ENCODE measurements at places on chromosomes 1 and 21.
A peak's percentile ranks its signal among the peaks of the same experiment; 100 is the strongest.

DNA sequence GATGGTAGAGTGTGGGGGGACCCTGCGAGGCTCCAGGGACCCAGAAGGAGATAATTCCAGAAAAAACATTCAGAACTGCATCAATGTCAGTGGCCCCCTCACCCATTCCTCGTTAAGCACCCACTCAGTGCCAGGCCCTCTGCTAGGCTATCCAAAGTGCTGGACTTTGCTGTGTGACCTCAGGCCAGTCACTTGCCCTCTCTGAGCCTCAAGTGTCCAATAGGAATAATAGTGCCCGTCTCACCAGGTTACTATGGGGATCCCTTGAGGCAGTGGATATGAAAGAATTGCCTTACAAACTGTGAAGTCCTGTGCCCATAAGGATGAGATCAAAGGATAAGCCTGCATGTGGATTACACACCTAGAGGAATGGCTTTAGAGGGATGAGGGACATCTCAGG, 83.4 kb downstream of the IGSF21 start:
- DNase-seq: no peak

DNA sequence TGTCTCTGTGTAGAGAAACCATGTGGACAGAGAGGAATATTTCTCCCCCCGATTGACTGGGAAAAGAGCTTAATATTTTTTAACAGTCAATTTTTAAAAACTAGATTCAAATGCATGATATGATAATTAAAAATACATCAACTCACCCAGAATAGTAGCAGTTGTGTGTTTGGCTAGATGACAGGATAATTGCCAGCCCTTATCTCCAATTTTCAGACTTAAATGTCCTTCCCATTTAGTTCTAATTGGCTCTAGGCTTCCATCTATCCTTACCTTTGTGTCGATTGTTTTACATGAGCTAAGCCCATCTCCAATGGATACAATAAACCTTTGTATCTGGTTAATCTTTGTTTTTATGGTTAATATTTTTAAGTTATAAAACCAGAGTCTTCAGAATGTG, 23.9 kb upstream of the KIAA0040 start:
- no peak for DNase-seq

DNA sequence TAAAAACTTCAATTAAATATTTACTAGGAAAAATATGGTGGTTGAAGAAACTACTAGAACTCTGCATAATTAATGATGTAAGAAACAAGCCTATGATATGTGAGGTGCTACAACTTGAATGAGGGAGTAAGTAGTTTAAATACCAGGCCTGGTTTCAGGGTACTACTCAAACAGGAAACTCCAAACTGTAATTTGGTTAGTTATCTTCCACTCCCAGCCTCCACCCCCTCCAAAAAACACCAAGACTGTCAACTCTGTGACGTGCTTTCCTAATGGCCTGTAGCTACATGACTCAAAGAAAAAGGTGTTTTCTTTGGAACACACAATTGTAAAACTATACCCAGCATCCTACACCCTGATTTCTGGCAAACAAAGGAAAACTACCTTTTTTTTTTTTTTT, 55.9 kb upstream of the RCC1 start:
- DNase-seq: no peak

- DNase-seq: no peak
Measured at GRCh38 chr1:45569571-45569961, 14.3 kb upstream of the NASP start.

GRCh38 chr1:15088281-15088971, 65.1 kb upstream of the TMEM51 start:
- no peak for DNase-seq

DNA sequence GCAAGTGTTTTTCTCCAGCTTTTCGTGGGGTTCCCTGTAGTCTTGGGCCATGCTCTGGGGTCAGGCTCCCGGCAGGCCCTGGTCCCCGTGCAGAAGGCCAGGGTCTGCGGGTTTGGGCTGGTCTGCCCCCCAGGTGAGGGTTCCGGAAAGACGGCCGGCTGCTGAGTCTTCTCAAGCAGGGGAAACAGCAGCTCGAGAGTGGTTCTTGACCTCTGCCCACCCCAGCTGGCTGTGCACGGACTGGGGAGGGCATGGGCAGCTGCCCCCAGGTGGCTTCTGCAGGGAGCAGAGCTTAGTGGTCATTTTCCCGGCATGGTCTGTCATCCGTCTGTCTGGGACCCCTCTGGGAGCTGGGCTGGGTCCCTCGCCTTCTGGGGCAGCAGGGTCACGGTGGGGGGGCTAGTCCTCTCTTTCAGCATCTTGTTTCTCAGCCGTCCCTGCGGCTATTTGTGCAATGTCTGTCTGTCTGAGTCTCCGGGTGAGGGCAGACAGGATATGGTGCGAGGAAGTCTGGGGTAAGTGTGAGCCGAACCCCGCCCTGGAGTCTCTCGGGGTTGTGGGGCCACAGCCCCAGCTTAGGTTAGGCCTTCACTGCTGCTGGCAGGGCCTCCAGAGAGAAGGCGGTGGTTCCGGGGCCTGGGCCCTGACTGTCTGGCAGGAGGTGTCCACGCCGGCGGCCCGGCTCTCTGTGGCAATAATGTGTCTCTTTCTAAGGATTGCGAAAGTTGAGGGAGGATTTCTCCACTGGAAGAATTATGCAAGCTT, 6.1 kb downstream of the SKI start:
- DNase-seq: peak; percentile 72

DNA sequence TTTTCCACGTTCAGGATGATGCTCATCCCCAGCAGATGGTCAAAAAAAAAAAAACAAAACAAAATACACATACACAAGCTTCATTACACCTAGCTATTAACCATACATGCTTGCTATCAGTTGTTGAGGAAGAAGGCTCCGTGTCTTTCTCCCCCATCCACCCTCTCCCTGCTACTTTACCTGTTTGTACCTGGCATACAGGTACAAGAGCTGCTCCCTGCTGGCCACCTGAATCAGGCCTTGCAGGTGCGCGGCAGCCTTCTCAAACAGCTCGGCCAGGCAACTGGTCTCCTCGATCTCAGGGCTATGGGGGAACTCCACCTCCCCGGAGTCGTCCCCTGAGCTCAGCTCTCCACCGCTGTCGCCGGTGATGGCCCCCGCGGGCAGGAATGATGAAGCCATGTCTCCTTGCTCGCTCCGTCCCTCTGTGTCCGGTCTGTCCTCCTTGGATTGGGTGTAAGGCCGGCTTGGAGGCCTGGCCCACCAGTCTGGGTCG, 464 bp downstream of the ACBD6 start:
- DNase-seq: peak; percentile 18

- no peak for DNase-seq
Measured at GRCh38 chr1:162635418-162635817, 3.2 kb downstream of the DDR2 start.

- no peak for DNase-seq
Measured at GRCh38 chr1:28582248-28582615, 9.8 kb upstream of the RAB42 start.

GRCh38 chr1:202164271-202165037, 4.1 kb upstream of the PTPN7 start:
- peak; percentile 59 for DNase-seq

DNA sequence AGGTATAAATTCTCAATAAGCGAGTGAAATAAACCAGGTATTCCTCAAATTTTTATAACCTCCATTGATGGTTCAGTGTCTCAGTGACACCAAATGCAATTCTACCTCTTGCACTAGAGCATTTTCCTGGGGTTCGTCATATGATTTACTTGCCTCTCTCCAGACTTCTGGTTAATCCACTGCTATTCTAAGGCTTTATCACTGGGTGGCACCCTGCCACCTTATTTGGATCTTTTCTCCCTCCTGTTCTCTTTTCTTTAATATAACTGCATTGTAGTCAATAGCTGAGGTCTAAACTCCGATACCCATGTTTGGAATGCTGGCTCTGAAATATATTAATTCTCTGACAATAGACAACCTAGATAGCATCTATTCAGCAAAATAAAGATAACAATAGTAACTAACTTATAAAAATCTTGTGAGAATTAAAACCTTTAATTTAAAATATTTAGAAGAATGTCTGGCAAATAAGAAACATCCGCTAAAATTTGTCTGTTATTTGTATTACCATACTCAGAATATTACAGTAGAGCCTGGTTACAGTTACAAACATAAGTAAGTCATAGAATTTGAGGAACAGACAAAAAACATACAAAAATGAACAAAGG, 436.4 kb downstream of the PLA2G4A start:
- no peak for DNase-seq

GRCh38 chr1:41534181-41535076, 49.9 kb upstream of the EDN2 start:
- no peak for DNase-seq

DNA sequence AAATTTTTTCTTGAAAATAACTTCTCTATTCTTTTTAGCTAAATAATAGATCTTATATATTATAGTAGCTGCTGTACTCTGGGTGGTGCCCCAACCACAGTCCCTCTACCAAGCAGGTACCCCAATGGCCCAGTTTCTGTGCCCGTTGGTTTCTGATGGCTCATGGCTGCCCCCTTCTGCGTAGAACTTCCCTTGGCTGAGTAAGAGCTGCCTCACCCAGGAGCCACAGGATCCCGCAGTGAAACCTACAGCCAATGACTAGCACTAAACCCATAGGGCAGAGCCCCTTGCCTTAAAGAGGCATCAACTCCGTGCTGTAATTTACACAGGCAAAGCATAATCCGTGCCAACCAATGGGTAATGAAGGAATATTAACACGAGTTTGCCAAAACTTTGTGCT, 247.5 kb downstream of the USH2A start:
- DNase-seq: no peak

GRCh38 chr1:107698161-107698560, 266.8 kb downstream of the VAV3 start:
- no peak for DNase-seq

DNA sequence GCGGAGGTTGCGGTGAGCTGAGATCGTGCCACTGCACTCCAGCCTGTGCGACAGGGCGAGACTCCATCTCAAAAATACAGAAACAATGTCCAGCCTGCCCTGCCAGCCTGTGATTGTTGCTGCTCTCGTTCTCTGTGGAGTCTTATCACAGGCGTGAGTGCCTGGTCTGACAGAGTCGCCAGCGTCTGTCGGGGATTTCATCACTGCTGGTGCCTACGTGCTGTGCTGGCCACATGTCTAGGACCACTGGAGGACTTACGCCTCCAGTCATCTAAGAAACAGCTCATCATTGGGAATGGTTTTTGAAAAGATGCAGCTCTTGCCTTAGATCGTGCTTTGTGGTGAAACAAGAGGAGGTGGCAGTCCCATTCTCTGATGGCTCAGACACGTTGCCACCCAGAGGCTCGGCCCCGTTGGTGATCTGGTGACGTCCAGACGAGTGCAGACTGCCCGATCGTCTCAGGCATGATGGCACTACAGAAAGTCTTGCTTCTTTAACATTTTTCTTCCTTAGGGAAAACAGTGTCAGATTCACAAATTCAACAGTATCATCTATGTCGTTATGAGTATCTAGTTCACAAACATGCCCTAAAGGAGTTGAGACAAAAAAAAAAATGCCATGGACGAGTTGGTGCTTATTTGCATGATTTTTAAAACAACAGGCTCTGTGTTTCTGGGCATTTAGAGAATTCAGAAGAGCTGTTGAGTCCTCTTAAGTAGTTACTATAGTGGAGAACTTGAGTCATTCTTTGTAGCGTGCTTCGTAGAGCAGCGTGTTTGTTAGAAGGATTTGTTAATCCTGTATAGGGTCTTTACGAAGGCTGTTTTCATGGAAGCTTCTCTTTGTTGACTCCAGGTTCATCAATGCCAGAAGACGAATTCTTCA, 47.5 kb downstream of the CBS start:
- DNase-seq: no peak

DNA sequence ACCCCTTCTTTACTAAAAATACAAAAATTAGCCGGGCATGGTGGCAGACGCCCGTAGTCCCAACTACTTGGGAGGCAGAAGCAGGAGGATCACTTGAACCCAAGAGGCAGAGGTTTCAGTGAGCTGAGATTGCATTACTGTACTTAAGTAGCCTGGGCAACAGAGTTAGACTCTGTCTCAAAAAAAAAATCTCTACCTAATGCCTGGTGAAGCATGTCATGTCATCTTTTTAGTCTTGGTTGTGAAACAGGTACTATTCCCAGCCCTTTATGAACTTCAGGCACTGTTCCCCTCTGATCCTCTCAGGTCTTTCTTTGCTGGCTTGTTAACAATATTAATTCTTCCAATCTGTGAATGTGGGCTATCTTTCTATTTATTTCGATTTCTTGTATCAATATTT, 22.1 kb downstream of the PRRC2C start:
- DNase-seq: no peak

GRCh38 chr1:109391157-109391556, 6.6 kb downstream of the SORT1 start:
- no peak for DNase-seq

- DNase-seq: no peak
Measured at GRCh38 chr1:217097819-217098218, 374.6 kb upstream of the ESRRG start.

DNA sequence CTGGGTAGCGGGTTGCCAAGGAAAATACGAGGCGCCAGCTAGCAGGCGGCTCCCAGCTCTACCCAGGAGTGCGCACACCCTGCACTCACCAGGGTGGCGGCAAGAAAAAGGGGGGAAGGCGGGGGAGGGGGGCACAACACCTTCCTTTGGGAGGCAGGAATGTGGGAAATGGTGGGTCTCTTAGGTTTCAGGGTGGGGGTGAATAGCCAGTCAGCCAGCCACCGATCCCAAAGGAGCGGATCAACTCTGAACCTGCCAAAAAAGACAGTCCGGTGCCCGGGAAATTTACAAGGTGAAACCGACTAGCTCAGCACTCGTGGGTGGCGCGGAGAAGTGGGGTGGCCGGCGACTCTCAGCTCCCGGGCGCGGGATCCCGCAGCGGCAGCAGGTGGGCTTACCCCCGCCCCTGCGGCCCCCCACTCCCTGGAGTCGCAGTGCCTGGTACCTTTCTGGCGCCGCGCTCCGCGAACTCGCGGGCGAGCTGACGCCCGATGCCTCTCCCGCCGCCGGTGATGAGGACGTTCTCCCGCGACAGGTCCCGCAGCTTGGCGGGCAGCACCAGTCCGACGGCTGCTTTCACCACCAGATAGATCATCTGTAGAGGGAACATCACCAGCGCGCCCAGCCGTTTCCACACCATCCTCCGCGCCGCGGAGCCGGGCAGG, 1.2 kb downstream of the DHRS3 start:
- no peak for DNase-seq

GRCh38 chr1:230938924-230939368, 39.7 kb downstream of the TTC13 start:
- DNase-seq: no peak

- no peak for DNase-seq
Measured at GRCh38 chr1:116508984-116509980, 61.5 kb downstream of the CD58 start.

GRCh38 chr21:28489821-28490350, 502.8 kb downstream of the LTN1 start:
- DNase-seq: no peak

- no peak for DNase-seq
Measured at GRCh38 chr1:21869620-21870121, 57.6 kb downstream of the LDLRAD2 start.

DNA sequence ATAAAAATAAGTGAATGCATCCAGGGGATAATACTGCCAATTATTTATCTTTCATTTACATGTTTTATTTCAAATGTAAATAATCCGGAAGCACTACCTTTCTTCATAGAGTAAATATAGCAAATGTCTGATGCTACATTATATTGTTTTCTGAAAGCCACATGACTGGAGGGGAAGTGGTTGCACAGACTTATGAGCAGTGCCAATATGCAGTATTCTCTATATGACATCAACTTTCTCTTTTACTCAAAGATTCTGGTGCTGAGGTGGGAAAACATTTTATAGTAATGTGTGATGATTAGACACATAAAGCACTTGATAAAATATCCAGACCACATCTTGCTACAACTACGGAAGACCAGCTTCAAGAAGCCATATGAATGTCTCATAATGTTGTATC, 314.7 kb downstream of the NEGR1 start:
- no peak for DNase-seq

Data from activated T-helper 1 cell treated with Interleukin-2 at 50 U/mL for 16 hours (primary cell).